Right lobe of liver (tissue), 6 donors: ENCODE measurements at places on chromosomes 12 and 14. TPM values are rescaled to one million over a fixed set of nuclear protein-coding genes. Genes with fewer than 3 reads are reported as not detected.

GRCh38 chr12:3980504-3981272, 107.5 kb upstream of the PARP11 start:
- DNase-seq, result no peak

DNA sequence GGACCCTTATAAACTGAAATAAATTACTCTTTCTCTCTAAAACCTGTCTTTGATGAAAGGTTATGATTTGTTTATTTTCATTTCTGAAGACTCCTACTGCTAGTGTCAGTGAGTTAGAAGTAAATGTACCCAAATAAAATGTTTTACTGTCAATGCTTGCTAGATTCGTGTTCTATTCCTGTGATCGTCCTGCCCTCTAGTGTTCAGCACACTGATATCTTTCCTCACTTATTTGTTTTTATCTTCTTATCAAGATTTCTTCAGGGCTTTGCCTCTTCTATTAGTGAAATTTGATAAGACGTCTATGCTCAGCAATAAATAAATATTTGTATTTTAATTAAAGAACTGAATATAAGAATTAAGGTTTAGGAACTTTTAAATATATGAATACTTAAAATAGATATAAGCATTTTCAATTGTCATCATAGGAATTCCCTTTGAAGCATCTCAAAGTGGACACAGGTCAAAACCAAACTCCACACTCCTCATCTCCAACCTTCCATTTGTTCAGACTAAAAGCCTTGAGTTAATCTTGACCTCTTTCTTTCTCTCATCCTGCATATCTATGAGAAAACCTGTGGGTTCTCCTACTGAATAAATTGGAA, 75.8 kb downstream of the C12orf50 start:
- DNase-seq, result no peak

- DNase-seq, result no peak
Observed at GRCh38 chr12:129063600-129063999, 210.3 kb downstream of the GLT1D1 start.

- DNase-seq, result no peak
Observed at GRCh38 chr12:69383074-69383473, 23.5 kb downstream of the YEATS4 start.

GRCh38 chr12:43288671-43289425, 263.2 kb downstream of the ADAMTS20 start:
- no peak for DNase-seq

GRCh38 chr12:111156304-111156703, 212.6 kb downstream of the PHETA1 start:
- DNase-seq, result no peak

DNA sequence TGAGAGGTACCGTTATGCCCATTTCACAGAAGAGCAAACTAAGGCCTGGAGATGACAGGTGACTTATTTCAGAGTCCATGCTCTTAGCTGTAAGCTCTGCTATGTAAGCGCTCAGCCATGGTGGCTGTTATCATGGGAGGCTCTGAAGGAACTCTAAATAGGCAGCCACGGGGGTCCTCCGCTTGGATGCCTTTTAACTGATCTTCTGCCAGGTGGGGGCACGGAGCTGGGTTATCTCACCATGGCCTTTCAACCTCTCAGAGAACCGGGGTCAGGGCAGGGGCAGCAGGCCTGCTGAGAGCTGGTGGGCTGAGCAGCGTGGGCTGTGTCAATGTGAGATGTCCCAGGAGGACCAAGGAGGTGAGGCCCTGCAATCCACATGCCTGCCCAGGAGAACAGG, 49.7 kb upstream of the RBM19 start:
- no peak for DNase-seq

DNA sequence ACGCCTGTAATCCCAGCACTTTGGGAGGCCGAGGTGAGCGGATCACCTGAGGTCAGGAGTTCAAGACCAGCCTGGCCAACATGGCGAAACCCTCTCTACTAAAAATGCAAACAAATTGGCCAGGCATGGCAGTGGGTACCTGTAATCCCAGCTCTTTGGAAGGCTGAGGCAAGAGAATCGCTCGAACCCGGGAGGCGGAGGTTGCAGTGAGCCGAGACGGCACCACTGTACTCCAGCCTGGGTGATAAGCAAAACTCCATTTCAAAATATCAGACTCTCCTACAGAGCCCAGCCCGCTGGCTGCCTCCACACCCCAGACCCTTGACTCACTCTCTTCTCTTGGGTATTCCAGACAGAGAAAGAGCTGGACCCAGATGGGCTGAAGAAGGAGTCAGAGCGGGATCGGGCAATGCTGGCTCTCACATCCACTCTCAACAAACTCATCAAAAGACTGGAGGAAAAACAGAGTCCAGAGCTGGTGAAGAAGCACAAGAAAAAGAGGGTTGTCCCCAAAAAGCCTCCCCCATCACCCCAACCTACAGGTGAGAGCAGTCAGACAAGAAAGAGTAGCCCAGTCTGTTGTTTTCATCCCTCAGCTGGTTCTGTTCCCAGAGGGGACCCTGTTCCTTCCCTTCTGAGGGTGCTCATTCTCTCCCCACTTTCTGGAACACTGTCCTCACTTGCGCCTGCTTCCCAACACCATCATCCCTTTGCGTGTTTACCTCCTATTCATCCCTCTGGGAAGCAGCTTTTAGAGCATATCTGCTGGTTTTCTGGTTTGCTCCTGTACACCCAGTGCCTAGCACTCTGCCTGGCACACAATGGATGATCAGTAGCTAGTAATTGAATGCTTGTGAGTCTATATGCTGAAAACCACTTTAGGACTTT, 19.7 kb downstream of the AGAP2 start:
- no peak for DNase-seq

DNA sequence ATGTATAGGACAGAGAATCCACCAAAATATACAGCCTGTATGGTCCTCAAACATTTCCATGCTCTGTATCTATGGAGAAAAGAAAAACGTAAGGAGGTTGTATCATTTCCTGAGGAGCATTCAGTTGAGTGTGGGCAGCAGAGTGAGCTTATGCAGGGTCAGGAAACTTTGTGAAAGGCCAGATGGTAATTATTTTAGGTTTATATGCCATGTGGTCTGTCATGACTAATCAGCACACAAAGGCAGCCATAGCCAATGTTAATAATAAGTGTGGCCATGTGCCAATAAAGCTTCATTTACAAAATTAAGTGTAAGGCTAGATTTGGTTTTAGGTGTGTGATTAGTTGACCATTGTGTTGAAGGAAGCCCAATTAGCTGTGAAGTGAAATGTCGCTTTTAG, 33.2 kb upstream of the A2M start:
- no peak for DNase-seq

- DNase-seq, result no peak
Observed at GRCh38 chr14:37194698-37195097, 3.0 kb upstream of the MIPOL1 start.

- DNase-seq, result no peak
Observed at GRCh38 chr12:79023784-79024183, 159.2 kb downstream of the SYT1 start.

DNA sequence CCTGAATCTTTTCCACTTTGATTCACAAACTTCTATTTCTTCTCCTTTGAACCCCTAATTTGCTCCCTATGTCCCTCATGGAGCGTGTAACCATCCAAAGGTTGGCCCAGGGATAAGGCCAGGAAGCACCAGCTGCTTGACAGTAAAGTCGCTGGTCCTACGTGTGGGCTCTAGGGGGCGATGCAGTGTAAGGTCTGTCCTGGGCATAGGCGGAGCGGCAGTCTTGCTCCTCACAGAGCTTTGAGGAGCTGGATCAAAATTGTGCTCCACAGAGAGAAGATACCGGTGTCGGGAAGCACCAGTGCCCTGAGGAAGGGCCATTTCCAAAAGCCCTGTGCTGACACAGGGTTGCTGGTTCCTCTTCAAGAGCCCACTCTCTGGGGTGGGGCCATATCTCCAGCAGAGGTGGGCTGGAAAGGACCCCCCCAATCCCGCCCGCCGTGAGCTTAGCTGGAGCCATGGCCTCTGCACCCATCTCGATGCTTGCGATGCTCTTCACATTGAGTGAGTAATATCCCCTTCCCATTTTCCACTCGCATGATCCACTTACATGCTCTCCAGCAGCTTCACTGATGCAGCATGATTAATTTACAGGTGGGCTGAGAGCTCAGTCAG, 49.9 kb upstream of the OR4E1 start:
- no peak for DNase-seq

- no peak for DNase-seq
Observed at GRCh38 chr12:77108707-77109106, 43.3 kb upstream of the E2F7 start.

GRCh38 chr12:46390304-46390703, 17.7 kb upstream of the SLC38A2 start:
- DNase-seq, result no peak

- DNase-seq, result no peak
Observed at GRCh38 chr14:34833549-34834523, 41.3 kb downstream of the BAZ1A start.

DNA sequence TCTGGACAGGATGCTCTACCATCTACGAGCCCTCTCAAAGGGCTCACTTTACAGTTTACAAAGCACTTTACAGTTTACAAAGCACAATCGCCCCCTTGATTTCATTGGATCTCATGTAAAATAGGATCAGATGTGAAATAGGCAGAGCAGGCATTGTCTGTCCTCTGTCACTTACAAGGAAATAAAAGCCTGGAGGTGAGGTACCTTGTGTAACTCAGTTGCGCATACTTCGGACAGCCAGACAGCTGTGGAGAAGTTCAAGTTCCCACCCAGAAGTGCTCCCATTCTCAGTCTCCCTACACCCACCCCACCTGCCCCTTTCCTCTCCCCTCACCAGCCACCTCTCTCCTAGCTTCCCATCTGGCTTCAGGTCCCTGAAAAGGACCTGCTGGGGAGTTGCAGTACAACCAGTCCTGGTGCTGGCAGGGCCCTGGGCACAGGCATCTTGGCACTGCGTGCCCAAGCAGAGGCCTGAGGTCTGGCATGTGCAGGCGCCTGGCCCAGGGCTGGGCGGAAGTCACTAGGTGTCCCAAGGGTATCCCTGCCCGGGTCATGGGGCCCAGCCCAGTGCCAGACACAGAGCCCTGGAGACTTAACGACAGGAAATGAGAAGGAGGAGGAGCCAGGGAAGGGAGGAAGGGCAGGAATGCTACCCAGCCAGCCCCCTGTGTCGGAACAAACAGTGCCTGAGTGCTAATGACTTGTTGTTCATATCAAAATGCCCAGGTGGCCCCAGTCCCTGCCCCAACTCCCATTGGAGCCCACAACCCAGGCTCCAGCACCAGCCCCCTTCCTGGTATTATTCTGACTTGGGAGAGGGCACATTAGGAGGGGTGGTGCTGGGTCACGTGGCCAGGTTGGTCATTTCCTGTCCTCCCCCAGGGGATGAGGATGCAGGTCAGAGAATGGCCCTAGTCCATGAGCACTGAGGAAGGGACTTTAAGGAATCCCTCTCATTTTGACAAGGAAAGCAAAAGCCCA, 5.4 kb downstream of the RAPGEF3 start:
- DNase-seq, result no peak

GRCh38 chr12:33942172-33942571, 80.1 kb upstream of the ALG10 start:
- DNase-seq, result no peak

DNA sequence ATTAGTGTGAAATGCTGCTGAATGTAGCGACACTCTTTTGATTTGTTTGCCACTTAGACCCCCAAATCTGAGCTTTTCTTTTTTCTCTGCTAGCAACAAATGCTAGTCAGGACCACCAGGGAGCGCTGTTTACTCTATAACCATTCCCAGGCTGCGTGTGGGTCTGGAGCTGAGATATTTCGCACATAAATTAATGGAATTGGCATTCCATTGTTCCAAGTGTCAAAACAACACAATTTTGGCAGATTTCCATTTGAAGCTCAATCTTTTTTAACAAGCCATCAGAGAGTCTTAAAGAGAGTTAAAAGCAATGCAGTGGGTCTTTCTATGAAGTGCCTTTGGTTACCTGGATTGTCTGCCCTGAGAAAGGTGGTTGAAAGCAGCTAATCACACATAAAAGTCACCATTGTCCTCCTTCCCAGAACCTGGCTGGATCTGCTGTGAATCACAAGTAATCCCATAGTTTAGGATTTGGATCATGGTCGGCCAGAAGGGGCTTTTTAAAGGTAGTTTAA, 7.4 kb upstream of the TMEM132C start:
- no peak for DNase-seq

DNA sequence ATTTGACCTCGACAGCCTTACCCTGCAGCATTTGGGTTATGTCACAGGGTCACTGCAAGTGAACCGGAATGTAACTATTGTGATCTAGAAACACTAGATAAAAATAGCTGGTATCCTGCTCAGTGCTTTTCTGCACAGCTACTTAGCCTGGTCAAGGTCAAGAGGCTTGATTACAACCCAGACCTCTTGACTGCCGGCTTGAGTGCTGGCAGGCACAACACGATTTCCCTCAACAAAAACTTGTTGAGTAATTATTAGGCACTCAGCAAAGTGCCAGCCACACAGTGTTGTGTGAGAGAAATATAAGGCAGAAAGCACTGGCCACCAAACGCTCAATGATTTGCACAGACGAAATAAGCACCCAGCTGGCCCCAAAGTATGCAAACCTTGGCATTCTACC, 156.7 kb downstream of the NUAK1 start:
- DNase-seq, result no peak

DNA sequence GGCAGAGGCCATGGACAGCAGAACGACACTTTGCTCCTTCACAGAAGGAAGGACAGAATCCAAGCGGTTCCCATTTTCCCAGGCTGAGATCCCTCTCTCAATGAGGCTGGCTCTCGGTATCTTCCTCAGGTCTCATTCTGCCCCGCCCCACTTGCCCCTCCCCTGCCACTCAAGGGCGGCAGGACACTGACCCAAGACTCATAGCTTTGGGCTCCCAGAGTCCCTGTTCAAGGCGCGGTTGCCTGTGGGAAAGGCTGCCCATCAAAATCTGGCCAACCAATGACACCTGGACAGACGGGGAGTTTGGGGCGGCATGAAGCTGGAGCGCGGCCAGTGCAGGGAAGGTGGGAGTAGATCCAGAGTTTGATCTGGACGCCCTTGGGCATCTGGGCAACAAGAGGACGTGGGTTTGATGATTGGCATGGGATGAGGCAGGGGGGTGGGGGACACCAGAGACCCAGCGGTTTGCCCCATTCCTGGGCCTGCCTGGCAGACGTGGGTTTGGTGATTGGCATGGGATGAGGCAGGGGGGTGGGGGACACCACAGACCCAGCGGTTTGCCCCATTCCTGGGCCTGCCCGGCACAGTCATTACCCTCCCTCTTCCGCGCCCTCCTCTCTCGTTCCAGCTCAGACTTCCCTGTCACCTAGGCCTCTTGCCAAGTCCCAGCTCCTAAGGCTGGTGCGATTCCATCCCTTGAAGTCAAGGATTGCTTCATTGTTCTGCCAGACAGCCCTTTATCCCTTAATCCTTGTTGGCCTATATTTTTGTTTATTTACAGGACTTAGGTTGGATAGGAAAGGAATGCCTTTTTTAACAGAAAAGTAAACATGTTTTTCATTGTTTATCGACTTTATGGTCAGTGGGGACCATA, 92.1 kb downstream of the NINJ2 start:
- DNase-seq, result peak; percentile 76

GRCh38 chr12:66813137-66813892, 134.4 kb upstream of the GRIP1 start:
- DNase-seq, result no peak

Gene FICD
- 6.0 TPM for total RNA-seq

Gene SERPINA3
- 5,211 TPM for total RNA-seq

Gene CCDC177
- not detected for total RNA-seq

Gene TIMM9
- total RNA-seq, result 12.7 TPM

Gene TAS2R19
- total RNA-seq, result 3.1 TPM

Gene LHX5
- total RNA-seq, result not detected

Gene NDRG2
- 255 TPM for total RNA-seq

Gene PAX9
- total RNA-seq, result not detected

Gene KRT79
- not detected for total RNA-seq
